Upper lobe of right lung (tissue), 1 donor: ENCODE measurements at places on chromosomes 7 and 10.

DNA sequence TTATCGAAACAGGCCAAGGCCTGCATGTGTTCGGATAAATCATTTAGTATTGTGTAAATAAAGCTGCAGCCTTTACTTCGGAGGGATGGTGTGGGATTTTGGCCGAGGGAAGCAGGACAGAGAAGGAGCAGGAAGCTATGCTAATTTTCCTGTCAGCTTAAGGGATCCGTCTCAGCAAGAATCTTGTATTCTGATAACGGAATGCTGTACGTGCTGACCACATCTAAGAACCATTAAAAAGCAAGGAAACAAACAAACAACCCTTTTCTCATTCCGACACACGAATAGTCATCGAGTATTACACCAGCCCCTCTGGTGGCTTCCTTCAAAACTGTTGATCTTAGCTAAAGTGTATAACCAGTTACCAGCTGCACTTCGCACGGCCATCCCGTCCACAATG is 133.2 kb upstream of the TCF7L2 start:
- DNase-seq: no peak

DNA sequence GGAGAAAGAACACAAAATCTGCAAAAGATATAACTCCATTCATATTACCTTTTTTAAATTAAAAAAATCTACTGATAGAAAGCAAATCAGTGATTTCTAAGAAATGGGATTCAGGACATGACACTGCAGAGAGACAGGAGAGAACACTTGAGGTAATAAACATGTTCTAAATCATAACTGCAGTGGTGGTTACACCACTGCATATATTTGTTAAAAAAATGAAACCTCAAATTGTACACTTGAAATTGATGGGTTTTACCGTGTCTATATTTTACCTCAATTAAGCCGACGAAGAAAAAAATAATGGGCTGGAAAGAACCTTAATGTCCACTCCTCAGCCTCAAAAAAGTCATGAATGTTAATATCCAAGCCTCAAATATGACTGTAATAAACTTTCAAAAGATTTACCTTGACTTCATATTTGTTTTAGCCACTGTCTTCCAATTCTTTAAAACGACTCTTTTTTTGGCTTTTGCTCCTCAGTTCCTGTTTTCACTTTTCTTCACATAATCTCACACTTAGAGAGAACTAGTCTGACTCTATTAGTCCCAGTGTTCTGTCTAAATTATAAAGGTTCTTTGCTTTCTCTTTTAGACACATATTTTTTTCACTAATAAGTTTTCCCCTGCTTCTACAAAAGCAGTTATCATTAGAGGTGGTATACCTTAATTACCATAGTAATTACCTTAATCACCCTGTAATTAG is 502.4 kb downstream of the GRM8 start:
- no peak for DNase-seq

GRCh38 chr10:123883673-123884320 is 7.8 kb downstream of the CPXM2 start:
- no peak for DNase-seq

GRCh38 chr7:113921363-113921762 is 2.6 kb upstream of the PPP1R3A start:
- DNase-seq: no peak

GRCh38 chr7:102466097-102466496 is 1.3 kb downstream of the LRWD1 start:
- no peak for DNase-seq

DNA sequence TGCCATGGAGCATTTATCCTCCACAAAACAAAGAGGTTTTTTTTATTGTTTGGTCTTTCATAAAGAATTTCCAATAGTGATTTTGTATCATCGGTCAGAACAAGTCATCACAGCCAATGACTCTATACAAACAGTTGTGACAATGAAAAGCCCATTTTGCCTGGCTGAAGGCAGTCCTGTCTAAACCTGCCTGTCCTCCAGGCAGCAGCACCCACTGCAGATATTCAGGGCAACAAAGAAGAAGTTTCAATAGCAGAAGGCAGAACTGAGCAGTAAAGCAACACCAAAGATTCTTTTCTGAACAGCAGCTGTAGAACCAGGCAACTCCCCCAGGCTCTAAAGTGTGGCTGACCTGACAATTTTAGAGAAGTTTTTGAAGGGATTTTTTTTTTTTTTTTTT is 169.4 kb downstream of the FGFR2 start:
- no peak for DNase-seq

GRCh38 chr7:77217474-77218185 is 18.0 kb upstream of the FGL2 start:
- no peak for DNase-seq

- DNase-seq: no peak
These were observed 93.9 kb upstream of the AGR3 start for GRCh38 chr7:16975712-16976111.

- DNase-seq: peak; percentile 79
These were observed 2.2 kb downstream of the CRTAC1 start for GRCh38 chr10:98028168-98028770.

GRCh38 chr7:132112657-132113056 is 463.6 kb downstream of the PLXNA4 start:
- no peak for DNase-seq

- DNase-seq: no peak
These were observed 1.0 kb downstream of the GPR146 start for GRCh38 chr7:1045069-1046063.

- no peak for DNase-seq
These were observed 64.4 kb downstream of the EPDR1 start for GRCh38 chr7:37984750-37985390.

DNA sequence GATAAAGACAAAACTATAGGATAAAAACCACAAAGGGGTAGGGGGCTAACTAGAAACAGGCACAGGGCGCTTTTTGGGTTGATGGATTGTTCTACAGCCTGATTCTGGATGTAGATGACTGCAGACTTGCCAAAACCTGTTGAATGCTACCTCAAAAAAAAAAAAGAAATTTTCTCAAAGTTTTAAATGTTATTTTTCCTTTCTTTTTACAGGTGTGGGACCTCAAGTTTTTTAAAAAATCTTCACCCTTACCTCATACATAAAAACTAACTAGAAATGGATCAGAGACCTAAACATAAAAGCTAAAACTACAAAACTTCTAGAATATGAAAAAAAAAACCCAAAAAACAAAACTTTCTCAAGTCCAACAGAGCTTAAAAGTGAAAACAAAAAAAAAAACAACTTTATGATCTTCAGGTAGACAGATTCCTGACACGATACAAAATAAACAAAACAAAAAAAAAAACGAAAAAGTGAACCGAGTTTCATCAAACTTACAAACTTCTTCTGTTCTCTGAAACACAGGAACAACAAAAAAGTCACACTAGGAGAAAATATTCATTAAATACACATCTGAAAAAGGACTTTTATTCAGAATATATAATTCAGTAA is 14.9 kb downstream of the RHEB start:
- DNase-seq: no peak

- DNase-seq: no peak
These were observed 45.1 kb upstream of the CCNJ start for GRCh38 chr10:95998255-95998784.

DNA sequence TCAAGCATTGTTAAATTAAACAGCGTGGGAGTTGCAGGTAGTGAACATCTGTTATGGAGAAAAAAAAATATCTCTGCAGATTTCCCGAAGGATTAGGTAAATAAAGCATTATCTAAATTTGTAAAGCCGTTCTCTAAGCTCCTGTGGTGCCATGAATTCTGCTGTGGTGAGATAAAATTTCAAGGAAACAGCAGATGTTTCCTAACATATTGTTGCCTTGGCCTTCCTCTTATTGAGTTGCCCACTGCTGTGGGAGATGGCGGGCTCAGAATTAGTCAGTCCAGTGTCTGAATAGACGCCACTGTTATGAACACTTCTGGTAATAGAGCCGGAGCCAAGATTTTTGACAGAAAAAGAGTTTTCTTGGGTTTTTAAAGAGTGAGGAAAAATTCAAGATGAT is 82.6 kb upstream of the ELMO1 start:
- DNase-seq: no peak

- no peak for DNase-seq
These were observed 671 bp upstream of the PAPSS2 start for GRCh38 chr10:87658858-87659555.

DNA sequence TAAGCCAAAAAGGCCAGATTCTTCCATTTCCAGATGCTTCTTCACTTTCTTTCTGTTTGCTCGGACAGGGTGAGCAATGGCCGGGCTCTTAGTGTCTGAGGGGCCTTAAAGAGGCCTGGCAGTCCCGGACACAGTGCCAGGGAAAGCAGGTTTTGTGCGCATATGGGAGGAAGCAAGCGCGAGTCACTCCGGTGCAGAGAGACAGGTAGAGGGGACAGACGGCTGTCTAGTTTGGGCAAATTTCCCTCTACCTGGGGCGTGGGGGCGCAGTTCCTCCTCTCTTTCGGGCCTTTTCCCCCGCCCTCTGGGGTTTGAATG is 4.7 kb downstream of the NEUROD6 start:
- DNase-seq: no peak

- DNase-seq: peak; percentile 59
These were observed at the start of gene ABCB4 for GRCh38 chr7:87475359-87476178. ABCB4 (minus strand) TSS chr7:87475680; CDS start chr7:87475465, 215 bp downstream.

GRCh38 chr7:6578114-6579084 is 1.1 kb downstream of the ZDHHC4 start:
- DNase-seq: no peak

DNA sequence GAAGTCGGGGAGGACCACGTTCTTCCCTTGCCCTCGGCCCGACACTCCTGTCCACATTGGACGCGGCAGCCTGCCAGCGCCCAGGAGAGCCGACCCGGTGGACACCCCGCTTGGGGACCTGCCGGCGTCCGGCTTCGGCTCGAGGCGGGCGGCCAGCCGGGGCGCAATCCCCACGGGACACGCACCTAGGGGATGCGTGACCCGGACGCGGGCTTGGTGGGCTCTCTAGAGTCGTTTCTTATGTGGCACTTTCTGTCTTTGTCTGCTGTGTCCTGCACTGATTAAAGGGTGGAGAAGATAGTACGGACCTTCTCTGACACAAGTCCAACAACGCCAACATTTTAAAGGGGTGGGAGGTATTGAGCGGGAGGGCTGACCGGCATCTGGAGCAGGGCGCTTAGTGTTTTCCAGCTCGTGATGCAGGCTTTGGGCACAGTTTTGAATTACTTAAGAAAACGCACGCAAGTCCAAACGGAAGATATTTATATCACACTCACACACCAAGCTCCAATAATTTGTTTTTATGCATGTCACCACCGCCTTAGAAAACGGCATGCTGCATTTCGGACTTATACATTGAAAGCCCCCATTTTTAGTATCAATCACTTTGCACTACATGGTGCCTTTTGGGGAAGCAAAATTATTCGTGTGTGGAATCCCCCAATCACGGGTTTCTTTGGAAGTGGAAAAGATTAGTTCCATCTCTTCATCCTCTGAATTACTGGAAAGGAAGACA is 3.9 kb upstream of the SPAG6 start:
- DNase-seq: no peak

DNA sequence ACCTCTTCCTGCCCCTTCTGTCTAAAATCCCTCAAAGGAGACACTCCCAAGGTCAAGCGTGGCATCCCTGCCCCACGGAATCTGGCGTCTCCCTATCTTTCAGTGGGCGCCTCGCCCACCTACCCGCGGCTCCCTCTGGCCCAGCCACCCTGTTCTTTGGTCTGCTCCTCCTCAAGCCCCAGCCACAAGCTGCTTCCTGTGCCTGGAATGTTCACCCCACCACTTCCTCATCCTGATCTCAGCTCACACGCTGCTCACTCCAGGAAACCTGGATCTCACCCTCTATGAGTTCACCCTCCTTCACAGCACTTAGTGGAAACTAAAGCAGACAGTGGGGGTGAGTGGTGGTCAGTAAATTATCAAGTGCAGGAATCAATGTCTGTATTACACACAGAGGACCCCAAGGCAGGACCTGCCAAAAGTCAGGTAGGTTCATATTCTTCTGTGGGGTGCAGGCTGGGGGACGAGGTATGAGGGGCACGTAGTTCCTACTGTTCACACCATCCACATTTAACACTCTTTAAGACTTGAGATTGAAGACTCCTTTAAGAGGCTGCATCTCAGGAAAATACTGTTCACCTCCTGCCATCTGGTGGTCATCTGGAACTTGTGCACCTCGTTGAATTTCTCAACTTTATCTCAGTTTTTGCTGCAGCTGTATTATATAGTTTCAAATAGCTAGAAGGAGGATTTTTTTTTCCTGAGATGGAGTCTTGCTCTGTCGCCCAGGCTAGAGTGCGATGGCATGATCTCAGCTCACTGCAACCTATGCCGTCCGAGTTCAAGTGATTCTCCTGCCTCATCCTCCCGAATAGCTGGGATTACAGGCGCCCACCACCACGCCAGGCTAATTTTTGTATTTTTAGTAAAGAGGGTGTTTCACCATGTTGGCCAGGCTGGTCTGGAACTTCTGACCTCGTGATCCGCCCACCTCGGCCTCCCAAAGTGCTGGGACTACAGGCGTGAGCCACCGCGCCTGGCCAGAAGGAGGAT is 166.6 kb downstream of the ARHGAP21 start:
- DNase-seq: no peak

GRCh38 chr7:148790131-148790726 is 91.5 kb downstream of the CUL1 start:
- DNase-seq: no peak

DNA sequence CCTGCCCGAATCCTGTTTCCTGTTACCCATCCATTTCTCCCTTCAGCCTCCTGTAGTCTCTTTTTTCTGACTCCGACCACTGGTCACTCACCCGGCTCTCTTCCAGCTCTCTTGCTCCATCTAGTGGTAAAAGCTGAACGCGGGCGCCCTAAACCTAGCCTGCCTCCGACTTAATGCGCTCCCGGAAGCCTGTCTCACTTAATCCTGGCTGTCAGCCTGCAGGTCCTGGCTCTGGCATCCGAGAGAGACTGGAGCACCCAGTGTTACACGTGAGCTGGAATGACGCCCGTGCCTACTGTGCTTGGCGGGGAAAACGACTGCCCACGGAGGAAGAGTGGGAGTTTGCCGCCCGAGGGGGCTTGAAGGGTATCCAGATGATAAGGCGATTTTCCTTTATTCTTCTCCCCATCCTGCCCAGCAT is 10.3 kb downstream of the SUMF2 start:
- DNase-seq: peak; percentile 89

DNA sequence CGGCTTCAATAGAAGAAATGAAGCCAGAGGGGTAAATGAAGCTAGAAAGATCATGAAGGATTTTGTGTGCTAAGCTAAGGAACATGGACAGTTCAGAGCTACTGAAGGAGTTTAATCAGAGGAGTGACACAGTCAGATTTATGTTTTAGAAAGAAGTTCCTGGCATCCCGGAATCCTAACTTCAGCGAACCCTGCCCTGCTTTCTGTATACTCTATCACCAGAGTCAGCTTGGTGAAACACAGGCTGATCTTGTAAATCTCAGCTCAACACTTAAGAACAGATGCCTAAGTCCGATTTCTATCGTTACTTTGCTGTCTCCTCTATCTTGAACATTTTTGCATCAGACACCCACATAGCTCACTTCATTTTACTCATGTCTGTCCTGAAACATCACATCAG is 9.1 kb downstream of the AHR start:
- no peak for DNase-seq

DNA sequence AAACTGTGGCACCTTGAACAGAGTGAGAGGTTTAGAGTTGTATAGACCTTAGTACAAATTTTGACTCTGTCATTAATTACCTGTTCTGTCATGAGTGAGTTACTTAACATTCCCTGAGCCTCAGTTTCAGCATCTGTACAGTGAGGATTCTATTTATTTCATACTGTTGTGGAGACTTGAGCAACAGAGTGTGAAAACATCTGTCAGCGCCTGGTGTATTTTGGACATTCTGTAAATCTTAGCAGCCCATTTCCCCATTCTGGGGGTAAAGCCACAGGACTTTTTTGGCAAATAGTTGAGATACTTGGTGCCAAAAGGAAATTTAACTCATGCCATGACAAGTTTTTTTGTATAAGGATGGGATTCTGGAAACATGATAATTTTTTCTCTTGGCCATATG is 94.8 kb downstream of the AUTS2 start:
- no peak for DNase-seq
